ENCODE measurements at places on chromosomes 2 and 18.

DNA sequence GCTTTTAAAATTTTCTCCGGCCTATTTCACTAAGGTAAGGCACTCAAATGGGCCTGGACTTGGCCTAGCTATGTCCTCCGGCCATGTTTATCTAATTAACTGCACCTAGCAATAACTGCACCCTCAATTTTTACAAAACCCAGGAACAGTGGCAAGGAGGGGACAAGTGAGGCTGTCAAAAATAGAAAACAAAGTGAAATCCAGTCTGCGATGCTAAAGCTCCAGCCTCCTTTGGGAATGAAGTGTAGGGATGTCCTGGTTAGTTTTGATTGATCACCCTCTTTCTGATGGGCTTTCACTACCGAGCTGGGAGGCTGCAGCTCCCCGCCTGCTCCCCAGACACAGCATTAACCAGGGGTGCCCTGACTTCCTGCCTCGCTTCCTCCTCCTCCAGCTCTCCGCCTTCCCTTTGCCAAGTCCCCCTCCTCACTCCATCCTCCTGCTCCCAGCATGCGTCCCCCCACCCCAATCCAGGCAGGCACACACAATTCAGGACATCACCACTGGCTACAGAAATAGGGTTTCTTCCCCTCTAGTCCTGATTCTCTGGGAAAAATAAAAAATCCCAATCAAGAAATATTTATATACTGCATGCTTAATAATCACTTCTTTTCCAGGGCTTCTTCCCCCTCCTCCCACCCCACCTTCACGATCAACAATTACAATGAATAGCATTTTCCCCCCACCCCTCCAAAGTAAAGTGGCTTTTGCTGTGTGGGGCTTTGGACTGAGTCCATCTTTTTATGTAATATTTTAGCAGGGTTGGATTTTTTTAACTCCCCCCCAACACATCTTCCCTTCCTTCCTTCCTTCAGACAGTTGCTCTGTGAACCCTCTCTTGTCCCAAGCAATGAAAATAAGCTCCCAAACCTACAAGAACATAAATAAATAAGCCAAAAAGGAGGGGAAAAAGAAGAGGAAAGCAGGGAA, 3.3 kb upstream of the POU3F3 start:
- DNase-seq, result no peak

- DNase-seq, result no peak
These were observed 6.9 kb downstream of the ACTR3 start for GRCh38 chr2:113896791-113897190.

DNA sequence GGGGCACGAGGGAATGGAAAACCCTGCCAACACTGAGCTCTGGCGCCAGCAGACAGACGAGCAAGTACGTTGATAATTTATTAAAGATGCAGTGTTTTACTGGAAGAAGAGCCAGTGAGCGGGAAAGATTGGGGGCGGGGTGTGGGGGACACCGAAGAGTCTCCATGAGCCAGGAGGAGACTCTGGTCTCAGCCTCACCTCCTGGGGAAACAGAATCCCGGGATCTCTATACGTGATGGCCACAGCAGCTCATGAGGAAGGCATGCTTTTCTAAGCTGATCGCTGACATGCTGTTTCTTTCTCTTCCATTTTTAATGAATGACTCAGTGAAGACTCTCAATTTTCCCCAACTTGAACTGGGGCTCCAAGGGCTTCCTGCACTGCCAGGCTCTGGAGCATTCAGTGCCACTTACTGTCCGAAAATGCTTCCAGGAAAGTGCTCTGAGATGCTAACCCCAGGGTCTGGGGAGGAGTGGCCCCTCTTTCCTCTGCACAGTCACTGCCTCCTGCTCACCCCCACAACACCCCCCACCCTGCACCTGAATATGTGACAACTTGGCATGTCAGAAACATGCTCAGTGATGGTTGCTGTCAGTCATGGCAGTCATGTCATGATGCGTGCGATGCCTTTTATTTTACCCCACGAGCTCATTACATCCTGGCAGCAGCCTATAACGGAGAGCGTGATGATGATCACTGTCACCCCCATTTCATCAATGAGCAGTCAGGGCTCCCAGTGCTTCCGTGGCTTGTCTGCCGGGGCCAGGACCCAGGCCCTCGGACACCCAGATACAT, 164.2 kb upstream of the CAPN13 start:
- no peak for DNase-seq

- no peak for DNase-seq
These were observed 75.5 kb downstream of the PLCL1 start for GRCh38 chr2:197879812-197880408.

DNA sequence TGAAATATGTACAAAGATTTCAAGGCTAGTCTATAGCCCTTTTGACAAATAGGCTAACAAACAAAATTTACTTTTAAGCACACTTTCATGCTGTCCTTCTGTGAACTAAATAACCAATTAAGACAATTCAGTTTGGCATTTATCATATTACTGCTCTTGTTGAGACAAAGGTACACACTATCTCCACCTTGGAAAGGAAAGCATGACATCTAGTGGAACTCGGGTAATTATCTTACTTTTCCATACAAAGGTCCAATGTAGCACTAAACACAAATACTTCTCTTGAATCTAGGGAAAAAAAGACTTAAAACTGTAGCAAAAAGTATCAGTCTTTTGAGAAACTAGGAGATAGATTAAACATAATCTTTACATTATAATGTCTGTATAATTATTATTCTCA, 125.0 kb upstream of the CD226 start:
- no peak for DNase-seq

- DNase-seq, result no peak
These were observed 724.6 kb upstream of the CELF4 start for GRCh38 chr18:38290229-38290628.

- no peak for DNase-seq
These were observed 185.1 kb upstream of the CNTNAP5 start for GRCh38 chr2:123840016-123840415.

- no peak for DNase-seq
These were observed 26.3 kb upstream of the NPC1 start for GRCh38 chr18:23612434-23613090.

DNA sequence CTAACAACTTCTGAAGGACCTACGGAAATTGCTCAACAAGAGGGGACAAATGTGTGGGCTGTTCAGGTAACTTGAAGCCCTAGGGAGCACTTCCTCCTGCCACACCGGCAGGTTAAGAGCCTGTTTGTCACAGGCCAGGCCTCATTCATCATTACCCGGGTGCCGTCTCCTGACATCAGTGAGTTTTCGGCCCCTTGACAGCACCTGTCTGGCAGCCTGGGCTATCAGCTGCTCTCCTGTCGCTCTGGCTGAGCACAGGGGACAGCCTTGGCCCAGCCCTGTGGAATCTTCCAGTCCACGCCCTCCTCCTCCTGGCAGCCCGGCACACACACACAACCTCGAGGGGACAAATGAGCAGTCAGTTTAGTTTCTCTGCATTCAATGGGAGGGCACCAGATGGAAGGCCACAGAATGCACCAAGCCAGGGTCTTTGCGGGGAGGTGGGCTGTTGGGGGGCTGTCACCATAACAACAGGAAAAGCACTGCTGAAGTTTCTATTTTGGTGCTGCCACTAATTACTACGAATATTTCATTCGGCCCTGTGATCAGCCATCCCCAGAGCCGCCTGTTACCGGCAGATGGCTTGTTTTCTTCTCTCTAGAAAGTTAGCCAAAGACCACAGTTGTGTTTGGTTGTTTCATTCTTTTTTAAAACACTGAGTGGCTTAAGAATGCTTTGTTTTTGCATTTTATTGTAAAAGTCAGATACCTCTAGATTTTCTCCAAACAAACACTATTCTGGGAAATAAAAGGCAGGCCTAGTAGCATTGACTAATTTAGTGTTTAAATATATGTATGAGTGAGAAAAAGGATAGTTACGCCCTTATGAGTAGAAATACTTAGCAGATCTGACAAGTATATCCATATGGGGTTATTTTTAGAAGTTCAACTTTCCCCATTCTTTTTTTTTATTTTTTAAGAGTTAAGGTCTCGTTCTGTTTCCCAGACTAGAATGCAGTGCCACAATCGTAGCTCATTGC, 189.9 kb upstream of the NDUFV2 start:
- no peak for DNase-seq

GRCh38 chr2:240209493-240209892, 69.0 kb upstream of the OTOS start:
- DNase-seq, result no peak

GRCh38 chr2:36780231-36780839, 83.8 kb downstream of the VIT start:
- no peak for DNase-seq

GRCh38 chr2:95208106-95208505, 785 bp downstream of the ZNF892 start:
- no peak for DNase-seq

DNA sequence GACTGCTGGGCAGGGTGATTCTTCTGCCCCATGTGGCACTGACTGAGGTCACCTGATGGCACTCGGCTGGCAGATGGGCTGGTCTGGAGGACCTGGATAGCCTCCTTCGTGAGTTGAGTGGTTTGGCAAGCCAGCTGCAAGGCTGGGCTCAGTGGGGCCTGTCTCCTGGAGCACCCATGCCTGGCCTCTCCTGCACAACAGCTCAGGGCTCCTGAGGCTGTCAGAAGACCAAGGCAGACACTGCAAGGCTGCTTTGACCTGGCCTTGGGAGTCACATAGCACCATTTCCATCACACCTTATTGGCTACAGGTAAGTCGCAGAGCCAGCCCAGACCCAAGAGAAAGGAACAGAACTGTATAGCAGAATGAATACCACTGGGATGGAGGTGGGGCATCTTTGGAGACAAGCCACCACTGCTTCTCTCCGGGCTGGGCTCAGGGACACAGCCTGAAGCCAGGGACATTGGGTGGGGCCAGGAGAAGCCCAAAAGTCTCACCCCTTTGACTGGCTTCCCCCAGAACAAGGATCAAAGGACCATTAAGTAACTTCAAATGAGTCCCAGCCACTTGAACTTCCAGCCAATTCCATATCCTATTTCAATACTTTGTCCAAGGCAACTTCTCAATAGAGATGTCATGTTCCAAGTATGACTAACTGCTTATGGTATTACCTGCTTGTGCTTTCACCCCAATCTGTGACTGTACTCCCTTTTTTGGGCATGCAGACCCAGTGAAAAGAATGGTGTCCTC, 156.3 kb downstream of the CABLES1 start:
- no peak for DNase-seq

GRCh38 chr2:237453671-237454070, 33.4 kb upstream of the MLPH start:
- DNase-seq, result no peak

DNA sequence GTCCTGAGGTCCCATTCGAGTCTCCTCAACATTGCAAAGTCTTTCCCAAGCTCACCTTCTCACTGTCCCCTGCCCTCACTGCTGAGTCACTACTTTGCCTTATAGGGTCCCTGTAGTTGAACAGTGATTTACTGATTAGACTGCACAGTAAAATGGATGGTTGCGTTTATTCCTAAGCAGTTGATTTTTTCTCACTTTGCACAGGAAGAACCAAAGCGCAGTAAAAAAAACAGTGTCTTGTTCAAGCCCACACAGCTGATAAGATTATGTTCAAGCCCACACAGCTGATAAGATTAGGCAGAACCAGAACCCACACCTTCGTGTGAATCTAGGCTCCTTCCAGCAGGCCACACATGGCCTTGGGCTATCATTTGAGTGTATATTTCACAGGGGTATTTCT, 215.3 kb upstream of the COPS8 start:
- no peak for DNase-seq

- DNase-seq, result no peak
These were observed 89.2 kb upstream of the ITGA4 start for GRCh38 chr2:181367906-181368435.

DNA sequence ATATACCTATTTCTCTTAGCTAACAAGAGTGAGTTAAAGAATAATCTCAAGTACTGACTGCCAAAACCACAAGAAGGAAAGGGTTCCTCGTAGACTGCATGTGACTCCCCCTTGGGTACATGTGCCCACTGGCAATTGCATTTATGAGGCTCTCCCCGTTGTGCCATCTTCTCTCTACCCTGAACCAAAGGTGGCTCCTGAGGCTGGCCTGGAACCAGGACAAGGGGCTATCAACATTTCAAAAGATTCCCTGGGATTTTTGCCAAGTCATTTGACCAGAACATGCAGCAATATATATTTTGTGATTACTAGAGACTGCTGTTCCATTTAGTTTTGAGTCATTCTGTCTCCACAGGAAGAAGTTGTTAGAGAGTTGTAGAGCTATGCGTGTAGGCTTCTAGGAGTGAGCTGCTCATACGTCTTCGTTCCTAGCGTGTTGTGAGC, 45.8 kb downstream of the LAMA3 start:
- DNase-seq, result no peak

- no peak for DNase-seq
These were observed 154.6 kb upstream of the CDH2 start for GRCh38 chr18:28331551-28331950.

DNA sequence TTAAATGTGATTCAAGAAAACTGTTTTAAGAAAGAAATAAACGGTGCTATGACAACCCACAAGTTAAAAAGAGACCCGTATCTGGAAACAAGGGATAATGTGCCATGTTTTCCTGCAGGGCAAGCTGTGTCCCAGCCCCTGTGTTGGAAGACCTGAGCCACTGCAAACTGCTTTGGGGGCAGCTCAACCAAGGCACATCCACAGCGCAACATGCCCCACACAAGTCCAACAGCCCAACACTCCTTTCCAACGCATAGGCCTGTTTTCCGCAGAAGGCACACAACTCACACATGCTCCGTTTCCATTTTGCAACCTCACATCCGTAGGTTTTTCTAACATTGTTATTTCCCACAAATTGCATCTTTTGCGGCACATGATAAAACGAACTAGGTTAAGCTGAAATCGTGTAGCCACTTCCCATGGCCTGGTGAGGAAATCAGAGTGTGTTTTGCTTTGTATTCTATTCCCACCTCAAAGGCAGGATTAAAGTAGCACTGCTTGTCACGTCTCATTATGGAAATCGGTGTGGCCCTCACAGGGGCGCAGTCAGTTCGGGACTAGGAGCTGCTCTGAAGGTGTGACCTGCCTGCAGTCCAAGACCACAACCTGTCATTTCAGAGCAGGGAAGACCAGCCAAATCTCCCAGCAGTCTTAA, 50.5 kb upstream of the ZNF516 start:
- no peak for DNase-seq

DNA sequence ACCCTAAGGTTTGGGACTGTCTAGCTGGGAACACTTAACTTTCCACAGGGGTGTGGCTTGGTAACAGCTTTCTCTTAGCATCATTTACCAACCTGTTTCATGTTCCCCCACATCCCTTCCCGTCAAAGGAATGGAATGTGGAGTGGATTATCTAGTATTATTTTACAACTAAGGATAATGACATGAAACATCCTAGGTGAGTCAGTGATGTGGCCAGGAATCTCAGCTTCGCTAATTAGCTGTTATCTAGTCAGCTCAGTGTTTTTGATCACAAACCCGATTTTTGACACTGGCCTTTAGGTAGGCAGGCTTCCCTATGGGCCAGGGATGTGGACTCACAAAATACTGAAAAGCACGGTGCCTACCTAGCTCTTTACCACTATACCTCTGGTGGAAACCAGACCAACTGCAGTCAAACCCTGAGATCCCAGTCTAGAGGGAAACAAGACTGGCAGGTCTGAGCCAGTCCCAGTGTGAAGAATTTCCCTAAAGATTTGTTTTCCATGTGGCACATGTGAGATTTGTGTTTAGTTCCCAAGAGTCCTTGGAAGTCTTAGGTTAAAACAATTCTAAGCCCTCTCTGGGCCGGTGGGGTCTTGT, 2.8 kb upstream of the NRP2 start:
- DNase-seq, result no peak
